Activated CD8-positive, alpha-beta memory T cell treated with anti-CD3 and anti-CD28 coated beads, Interleukin-2, amount 50 U/mL, for 4 hours (primary cell): ENCODE measurements at places on chromosomes 6 and 20.

DNA sequence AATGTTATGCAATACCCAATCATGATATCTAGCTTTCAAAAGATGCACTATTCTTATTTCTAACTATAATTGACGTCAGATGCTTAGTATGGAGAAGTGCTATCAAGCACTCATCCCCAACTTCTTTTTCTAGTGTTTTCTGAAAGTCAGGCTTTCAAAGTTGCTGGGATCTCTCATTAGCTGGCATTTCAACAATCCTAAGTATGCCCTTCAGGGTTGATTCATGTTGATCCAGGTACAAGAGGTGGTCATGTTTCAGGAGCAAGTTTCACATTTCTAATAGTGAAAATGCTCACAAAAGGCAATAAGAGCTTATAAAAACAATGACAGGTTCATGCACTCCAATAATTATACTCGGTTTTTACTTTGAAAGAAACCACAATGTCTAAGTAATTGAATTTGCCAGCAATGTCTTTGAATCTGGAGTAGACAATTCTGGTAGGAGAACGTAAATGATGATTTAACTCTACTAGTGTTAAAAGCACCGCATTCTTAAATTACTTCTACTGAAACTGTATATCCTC is 193.7 kb upstream of the KHDRBS2 start:
- DNase-seq = no peak

DNA sequence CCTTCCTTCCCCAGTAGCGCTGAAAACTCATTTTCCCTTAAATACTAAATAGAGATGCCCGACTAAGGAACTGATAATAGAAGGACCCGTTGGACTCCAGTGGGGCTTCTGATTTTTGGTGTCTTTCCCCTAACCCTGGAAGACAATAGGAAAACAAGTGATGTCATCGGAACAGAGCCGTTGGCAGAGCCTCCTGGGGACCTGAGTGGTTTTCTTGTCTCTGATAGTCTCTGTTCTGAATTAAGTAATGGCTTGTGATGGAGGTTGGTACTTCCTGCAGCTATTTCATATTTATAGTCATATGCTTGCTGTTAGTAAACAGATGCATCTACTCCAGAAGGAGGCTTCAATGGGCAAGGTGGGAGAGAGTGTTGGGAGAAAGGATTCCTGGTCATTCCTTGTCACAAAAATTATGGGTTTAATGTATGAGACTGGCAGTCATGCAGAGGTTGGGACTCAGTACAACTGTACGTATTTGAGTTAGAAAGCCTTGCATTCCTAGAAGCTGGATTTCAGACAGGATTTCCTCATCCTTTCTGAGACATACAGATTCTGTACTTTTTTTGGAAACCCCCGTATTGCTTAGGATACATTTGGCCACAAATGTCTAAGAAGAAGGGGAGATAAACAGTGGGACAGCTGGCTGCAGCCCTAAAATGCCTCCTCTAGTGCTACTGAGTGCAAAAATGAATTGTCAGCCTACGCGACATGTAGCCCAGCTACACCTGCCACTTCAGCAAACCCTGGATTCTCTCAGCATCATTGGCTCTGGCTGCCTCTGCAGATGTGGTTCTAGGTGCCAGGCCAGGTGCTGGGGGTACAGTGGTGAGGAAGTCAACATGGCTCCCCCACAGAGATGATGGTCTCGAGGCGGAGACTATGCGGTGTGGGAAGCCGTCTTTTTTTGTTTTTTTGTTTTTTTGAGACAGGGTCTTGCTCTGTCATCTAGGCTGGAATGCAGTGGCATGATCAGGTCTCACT is 38.1 kb downstream of the CDS2 start:
- DNase-seq = no peak

- DNase-seq = no peak
Observed at GRCh38 chr6:8194490-8194889, 92.1 kb upstream of the EEF1E1 start.

DNA sequence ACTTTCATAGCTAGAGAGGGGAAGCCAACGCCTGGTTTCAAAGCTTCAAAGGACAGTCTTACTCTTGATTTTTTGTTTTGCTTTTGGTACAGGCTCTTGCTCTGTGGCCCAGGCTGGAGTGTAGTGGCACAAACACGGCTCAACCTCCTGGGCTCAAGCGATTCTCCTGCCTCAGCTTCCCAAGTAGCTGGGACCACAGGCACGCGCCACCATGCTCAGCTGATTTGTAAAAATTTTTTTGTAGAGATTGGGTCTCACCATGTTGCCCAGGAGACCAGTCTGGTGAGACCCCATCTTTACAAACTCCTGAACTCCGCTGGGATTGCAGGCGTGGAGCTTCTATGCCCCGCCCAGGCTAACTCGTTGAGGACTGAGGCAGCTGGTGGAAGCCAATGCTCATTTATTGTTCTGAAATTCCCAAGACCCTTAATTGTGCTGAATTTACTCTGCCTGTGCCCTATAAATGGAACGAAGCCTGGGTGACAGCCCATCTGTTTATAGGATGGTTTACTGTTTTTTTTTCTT is 18.0 kb downstream of the SRSF3 start:
- no peak for DNase-seq

DNA sequence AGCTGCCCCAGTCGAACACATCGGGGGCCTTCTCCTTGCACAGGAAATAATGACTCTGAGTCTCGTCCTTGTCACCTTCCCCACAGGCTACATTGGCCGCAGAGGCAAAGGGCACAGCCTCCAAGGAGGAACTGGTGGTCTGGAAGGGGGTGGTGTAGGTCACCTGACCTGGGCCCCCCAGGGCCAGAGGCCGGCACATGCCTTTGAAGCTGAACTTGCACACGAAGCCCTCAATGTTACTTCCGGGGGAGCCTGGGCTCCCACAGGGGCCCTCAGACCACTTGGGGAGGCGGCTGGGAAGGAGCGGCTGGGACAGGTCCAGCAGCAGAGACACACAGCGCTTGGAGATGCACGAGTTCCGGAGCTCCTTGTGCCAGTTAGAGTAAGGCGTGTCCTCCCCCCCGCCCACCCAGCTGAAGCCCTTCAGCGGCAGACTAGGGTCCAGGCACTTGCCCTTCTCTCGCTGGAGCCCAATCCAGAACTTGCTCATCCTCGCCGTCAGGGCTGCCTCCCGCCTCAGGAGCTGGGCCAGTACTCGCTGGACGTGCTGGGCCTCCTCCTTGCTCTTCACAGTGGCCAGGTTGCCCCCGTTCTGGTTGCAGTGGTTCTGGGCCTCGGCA is 578 bp downstream of the CD93 start:
- DNase-seq = no peak

DNA sequence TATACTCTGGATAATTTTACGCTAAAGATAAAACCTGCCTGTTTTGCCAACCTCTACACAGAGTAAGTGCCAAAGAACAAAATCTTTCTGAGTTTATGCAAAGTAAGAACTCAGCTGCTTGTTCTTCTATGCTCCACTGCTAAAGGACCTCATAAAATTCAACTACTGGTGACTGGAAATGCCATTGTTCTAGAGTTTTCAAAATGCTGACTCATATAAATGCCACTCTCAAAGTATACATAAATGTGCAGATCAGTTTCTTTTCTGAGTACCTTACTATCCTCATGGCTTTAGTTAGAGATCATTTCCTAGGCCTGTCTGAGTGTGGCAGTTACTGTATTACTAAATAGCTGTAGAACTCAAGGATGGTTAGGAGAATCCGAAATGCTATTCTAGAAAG is 45.6 kb downstream of the LYRM4 start:
- no peak for DNase-seq

- no peak for DNase-seq
Observed at GRCh38 chr6:110689275-110689935, 125.9 kb downstream of the CDK19 start.

- DNase-seq = no peak
Observed at GRCh38 chr20:50130995-50131394, 18.0 kb upstream of the UBE2V1 start.

GRCh38 chr6:35363293-35363750 is 21.0 kb downstream of the PPARD start:
- no peak for DNase-seq

- no peak for DNase-seq
Observed at GRCh38 chr6:57021086-57021720, 25.3 kb upstream of the KIAA1586 start.

DNA sequence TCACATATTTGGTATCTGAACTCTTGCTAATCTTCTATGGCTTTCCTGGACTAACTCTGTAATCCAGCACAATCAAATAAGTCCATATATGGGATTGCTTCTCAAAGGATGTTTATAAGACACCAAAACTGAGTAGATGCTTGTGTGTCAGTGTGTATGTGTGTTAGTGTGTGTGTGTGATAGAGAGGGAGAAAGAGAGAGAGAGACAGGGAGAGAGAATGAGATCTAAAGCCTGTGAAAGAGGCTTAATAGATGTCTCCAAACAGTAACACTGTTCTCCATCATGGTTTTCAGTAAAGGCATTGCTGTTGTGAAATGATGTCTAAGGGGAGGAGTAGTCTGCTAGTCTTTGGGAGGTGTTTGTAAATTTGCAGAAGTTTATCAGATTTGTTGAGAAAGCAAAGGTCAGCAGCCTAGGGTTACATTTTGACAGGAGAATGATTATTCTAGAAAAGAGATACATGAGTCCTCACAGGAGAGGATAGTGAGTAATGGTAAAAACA is 73.9 kb upstream of the MLIP start:
- DNase-seq = no peak

DNA sequence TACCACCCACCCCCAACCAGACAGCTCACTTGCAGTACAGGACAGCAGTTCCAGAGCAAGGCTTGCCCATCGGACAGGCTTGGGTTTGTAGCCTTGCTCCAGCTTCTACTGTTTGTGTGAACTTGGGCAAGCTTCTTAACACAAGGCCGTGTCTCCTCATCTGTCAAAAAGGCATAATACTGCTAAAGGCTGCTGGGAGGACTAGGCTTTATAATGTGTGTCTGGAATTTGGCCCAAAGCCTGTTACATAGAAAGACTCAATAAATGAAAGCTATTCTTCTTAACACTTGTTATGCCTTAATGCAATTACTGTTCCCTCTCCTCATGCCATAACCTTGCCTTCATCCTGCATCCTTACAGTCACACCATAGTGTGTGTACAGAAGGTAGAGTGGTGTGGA is 43.4 kb downstream of the LYRM4 start:
- no peak for DNase-seq

GRCh38 chr20:23350904-23351838 is 580 bp downstream of the NXT1 start:
- peak; percentile 65 for DNase-seq

- DNase-seq = peak; percentile 16
Observed at GRCh38 chr6:7052443-7053011, 55.2 kb upstream of the RREB1 start.

- no peak for DNase-seq
Observed at GRCh38 chr20:61603715-61604114, 351.7 kb downstream of the CDH4 start.
